ENCODE measurements at places on chromosomes 1 and 21.

GRCh38 chr1:111467865-111468716 is 5.7 kb upstream of the C1orf162 start:
- no peak for DNase-seq

GRCh38 chr1:77347646-77348045 is 65.8 kb downstream of the AK5 start:
- peak; percentile 92 for DNase-seq

GRCh38 chr1:52955129-52955970 is 28.3 kb downstream of the SCP2 start:
- peak; percentile 91 for DNase-seq

- peak; percentile 50 for DNase-seq
These were observed 44.7 kb downstream of the SLC44A3 start for GRCh38 chr1:94864821-94865220.

DNA sequence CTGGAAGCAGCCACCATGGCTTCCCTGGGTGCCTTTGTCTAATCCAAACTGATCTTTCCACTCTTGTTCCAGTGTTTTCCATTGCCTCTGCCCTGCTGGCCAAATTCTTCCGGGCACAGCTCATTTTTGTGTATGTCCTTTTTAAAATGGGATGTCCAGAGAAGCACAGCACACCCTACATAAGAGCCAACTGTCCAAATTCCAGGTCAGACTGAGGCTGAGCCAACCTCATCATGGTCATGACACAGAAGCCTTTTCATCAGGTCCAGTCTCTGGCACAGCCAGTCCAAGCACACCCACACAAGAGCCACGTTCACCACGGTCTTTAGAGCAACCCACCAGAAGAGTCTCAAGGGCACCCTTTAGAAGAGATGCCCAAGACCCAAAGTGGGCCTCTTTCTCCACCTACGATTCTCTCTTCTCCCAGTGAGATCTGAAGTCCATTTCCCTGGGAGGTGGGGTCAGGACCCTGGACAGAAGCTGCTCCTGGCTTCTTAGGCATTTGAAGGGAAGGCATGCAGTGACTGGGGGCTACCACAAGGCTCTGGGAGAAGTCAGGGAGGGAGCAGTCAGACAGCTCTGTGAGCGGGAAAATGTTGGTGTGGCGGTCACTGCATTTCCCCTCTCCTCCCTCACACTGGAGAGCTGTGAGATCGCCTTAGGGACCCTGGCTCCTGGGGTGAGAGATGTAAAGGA is 53.2 kb downstream of the SYT2 start:
- peak; percentile 10 for DNase-seq

- peak; percentile 88 for DNase-seq
These were observed 1.2 kb upstream of the NEGR1 start for GRCh38 chr1:72283307-72284083.

DNA sequence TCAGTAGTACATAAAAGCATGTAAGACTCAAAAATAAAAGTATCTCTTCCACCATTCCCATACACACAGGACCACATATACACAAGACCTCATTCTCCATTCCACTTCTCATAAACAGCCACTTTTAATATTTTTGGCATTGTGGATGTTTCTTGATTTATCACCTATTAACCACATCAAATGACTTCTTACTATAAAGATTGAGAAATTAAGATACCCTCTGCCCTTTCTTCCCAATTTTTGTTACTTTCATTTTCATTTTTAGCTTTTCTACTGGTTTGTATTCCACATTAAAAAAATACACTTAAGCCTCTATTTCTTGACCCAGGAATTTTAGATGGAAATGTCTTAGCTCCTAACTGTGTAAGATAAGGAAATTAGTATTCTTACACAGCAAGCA is 22.8 kb downstream of the AKT3 start:
- no peak for DNase-seq

- peak; percentile 69 for DNase-seq
These were observed 85.5 kb downstream of the CLIC4 start for GRCh38 chr1:24830680-24831272.

DNA sequence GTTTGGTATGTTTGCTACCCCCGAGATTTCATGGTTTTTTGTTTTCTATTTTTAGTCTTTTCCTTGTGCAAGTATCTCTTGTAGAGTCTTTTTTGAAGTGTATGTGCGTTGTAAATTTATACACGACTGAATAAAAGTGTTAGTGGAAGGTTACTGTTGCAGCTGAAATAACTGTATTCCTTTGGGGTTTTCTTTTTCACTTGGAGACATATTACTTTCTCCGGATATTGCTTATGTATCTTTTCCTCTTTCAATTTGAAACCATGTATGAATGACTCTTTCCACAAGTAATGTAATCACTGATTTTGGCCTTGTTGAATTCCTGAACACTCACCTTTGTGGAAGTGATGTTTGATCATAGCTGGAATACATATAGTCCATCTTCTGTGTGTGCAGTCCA is 956 bp downstream of the URB2 start:
- DNase-seq = no peak

GRCh38 chr1:8754993-8755392 is 62.4 kb downstream of the RERE start:
- no peak for DNase-seq

GRCh38 chr1:162502928-162503327 is 5.3 kb downstream of the UHMK1 start:
- peak; percentile 29 for DNase-seq

DNA sequence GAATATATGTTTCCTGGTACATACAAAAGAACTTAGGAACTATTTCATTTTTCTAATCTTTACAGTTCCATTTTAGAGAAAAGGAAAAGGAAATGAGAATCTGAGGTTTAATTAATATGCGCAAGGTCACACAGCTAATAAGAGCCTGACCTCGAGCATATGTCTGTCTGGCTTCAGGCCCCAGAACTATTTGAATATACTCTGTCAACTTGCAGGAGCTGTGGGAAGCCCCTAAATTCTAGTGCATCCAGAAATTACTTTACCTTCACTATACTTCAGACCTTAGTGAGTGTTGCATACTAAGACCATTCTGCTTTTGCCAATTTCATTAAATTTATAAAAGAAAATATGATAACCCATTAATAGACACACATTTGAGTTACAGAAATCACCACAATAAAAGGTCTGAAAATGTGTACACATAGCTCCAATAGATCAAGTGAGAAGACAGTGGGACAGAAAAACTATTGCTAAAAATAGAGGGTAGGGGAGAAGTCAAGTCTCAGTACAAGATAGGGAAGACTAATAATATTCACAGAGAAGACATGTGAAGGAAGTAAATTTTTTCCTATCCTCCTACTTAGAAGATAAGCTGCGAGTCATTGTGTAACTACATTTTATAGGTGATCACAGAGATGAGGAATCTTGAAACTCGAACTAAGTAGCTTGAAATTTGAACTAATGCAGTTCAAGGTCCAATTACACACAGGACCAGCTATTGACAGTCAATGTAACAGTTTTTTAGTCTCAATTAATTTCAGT is 3.8 kb downstream of the RGS13 start:
- peak; percentile 26 for DNase-seq

GRCh38 chr1:114485286-114485685 is 25.7 kb downstream of the TRIM33 start:
- DNase-seq = no peak

GRCh38 chr1:223215026-223215425 is 72.0 kb upstream of the TLR5 start:
- no peak for DNase-seq

DNA sequence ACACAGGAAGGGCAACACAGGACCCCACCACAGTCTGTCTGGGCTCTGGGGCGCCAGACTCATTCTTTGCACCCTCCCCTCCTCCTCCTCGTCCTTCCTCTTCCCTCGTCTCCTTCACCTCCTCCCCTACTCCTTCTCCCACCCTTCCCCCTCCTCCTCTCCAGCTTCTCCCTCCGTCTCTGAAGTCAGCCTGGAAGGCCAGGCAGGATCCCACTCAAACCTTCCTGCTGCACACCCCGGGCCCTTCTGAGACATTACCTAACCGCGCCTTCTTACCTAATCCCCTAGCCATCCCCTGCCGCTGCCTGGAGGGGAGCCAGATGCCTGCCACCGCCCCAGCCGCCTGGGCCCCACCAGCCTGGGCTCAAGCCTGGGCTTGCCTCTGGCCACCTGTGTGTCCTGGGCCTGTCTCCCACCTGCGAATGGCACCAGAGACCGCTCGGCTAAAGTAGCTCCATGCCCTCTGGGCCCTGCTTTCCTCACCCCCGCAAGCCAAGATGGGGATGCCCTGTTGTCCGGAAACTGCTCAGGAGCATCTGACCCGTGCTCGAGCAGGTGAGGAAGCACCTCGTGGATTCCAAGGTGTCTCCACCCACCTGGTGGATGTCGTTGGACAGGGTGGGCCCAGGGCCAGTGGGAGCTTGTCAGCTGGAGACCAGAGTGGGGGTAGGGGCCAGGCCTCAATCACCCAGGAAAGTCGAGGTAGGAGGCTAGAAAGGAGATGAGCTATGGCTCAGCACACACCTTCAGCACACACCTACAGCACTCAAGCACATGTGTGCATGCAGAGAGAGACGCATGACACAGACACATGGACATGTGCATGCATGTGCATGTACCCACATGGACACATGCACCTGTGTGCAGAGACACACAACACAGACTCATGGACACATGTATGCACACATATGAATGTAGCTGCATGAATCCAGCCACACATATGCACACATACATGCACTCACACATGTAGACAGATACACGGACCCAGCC is 31.9 kb downstream of the WNT9A start:
- DNase-seq = no peak

GRCh38 chr1:7047866-7048265 is 262.6 kb downstream of the CAMTA1 start:
- DNase-seq = no peak

DNA sequence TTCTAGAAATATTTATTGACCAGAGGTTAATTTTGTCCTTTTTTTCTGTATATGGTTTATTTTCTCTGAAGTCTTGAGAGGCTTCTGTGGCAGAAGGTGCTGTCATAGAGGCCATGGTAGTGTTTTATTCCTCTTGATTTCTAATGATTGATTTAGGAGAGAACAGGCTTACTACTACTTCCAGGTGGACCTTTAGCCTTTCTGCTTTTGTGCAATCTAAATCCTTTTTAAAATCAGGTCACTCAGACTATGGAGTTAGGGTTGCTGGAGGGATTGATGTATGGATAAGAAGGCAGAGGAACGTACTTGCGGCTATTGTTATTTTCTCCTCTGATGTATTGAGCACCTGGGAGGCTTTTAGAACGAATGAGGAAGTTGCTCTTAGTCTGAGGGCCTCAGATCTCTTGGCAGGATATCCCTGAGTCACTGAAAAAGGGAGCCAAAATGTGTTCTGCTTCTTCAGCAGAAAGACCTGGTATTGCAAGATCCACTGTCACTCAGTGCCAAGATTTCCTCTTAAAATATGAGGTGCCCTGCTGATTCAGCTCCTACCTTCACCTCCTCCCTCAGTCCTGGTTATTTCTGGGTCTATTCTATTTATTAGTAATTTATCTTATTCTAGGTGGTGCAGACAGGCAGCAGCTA is 277.4 kb downstream of the ZNF648 start:
- no peak for DNase-seq

- no peak for DNase-seq
These were observed 22.2 kb downstream of the UBR4 start for GRCh38 chr1:19187852-19188251.

- DNase-seq = no peak
These were observed 354.4 kb downstream of the RYR2 start for GRCh38 chr1:237396426-237396825.

GRCh38 chr21:43340491-43341377 is 86.2 kb downstream of the SIK1 start:
- DNase-seq = peak; percentile 76

- no peak for DNase-seq
These were observed 14.1 kb upstream of the KIAA0040 start for GRCh38 chr1:175206687-175207086.

- peak; percentile 20 for DNase-seq
These were observed 137.7 kb downstream of the LEPR start for GRCh38 chr1:65558215-65558614.

DNA sequence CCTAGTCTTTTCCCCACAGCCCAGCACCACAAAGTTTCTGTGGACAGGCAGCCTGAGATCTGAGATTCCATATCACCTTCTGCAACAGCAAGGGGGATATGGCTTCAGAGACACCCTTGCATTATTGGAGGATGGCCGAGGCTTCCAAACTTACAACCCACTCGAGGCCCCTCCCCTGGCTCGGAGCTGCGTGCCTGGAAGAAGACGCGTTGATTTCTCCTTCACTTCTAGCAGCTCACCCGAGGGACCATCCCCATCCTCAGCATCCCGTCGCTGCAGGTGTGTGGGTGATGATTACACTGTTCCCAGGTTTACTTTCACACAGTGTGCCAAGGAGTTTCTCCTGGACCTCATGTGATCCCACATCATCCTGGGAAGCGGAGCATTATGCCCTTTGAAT is 277.9 kb downstream of the MATN1 start:
- no peak for DNase-seq

GRCh38 chr21:34181431-34182039 is 108.2 kb downstream of the MRPS6 start:
- DNase-seq = no peak

DNA sequence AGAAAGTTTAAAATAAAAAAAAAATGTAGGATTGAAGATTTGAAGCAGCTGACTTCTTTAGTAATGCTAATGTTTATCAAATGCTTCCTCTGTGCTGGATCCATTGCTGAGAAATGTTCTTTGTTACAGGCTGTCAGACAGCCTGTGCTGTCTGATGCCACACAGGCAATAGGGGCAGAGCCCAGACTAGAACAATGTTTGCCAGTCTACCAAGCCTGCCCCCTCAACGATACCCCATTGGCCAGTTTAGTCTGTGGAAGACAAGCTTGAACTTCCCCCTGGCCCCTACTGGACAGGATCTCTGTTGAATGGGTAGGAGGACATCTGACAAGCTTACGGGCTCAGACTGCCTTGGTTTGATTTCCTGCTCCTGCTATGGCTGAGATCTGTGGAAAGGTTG is 79.4 kb downstream of the PAPPA2 start:
- no peak for DNase-seq

GRCh38 chr21:43190951-43191350 is 22.1 kb downstream of the CRYAA start:
- DNase-seq = no peak

DNA sequence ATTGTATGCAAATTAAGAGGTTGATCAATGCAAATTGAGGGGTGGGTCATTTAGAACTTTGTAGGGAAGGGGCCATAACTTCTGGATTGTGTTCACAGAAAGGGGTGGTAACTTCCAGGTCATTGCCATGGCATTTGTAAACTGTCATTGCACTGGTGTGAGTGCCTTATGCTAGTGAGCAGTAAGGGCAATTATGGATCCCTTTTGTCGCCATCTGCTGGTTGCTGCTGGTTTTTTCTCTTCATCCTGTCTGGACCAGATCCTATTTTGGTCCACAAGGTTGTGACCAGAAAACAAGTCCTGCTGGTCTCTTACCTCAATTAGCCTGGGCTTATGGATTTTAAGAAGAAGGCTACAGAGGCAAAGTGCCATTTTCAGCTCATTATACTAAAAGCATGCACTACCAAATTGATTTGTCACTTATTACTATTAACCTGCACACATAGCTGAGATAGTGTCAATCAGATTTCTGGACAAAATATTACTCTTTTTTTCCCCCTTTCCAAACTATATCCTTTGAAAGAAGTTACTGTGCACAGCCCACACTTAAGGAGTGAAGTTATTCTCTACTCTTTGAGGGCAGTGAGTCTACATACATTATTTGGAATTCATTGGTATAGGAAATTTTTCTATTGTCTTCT is 196.2 kb downstream of the ZC3H11B start:
- DNase-seq = peak; percentile 43

All from AG10803 (cell line).